Kidney (tissue), 22 donors: ENCODE measurements at places on chromosomes 7 and 10. TPM values are rescaled to one million over a fixed set of nuclear protein-coding genes. Genes with fewer than 3 reads are reported as not detected.

- peak; percentile 82 for DNase-seq
These were observed 49.3 kb downstream of the PPP1R17 start for GRCh38 chr7:31735991-31736982.

- DNase-seq: no peak
These were observed 47.1 kb downstream of the ZNF680 start for GRCh38 chr7:64515781-64516180.

GRCh38 chr7:1130021-1130990, 29.7 kb downstream of the ZFAND2A start:
- no peak for DNase-seq

DNA sequence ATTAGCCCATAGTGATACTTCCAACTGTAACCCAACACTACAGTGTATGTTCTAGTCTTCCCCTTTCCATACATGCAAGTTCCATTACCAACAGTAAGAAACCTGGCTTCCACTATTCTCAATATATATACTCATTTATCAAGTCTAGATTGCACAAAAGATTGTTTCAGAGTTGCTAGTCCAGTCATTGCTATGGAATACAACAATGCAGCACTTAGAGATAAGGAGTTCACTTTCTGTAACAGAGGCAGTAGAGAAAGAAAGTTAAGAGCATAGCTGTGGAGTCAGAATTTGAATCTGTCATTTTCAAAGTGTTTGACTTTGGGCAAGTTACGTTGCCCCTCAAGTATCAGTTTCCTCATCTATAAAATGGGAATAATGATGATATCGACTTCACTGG, 90.1 kb downstream of the RTKN2 start:
- no peak for DNase-seq

DNA sequence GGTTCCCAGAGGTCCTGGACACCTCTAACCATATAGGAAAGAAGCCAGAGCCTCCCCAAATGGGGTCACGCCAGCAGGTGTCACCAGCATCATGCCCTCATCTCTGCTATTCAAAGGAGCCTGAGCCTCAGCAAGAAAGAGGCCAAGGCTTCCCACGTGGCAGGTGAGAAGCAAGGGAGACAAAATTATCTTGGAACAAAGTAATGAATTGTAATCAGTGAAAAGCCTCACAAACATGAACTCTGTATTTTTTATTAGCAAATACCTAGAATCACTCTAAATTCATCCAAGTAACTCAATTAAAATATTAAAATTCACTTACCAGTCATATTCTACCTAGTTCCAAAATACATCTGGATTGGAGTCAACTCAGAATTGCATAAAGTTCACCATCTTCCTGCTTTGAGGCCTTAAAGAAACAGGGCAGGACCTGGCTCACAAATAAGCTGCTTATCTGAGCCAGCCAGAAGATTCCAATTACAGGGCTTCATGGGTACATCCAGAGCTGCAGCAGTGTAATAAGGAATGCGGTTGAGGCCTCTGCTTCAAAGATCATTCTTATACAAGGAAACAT, 68.7 kb downstream of the SGMS1 start:
- no peak for DNase-seq

DNA sequence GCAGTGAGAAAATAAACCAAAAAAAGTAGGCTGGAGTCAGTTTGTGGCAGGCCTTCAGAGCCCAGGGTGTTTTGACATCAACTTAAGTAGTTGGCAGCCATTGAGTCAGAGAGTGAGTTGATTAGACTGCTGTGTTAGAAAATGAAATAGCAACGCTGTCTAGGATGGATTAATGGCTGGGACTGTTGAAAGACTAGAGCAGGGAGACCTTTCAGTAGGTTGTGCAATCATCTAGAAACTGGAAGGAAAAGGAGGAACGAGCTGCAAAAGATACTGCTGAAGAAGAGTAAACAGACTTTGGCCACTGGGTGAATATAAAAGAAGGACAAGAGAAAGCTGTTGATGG, 28.6 kb upstream of the TRIL start:
- DNase-seq: peak; percentile 32

DNA sequence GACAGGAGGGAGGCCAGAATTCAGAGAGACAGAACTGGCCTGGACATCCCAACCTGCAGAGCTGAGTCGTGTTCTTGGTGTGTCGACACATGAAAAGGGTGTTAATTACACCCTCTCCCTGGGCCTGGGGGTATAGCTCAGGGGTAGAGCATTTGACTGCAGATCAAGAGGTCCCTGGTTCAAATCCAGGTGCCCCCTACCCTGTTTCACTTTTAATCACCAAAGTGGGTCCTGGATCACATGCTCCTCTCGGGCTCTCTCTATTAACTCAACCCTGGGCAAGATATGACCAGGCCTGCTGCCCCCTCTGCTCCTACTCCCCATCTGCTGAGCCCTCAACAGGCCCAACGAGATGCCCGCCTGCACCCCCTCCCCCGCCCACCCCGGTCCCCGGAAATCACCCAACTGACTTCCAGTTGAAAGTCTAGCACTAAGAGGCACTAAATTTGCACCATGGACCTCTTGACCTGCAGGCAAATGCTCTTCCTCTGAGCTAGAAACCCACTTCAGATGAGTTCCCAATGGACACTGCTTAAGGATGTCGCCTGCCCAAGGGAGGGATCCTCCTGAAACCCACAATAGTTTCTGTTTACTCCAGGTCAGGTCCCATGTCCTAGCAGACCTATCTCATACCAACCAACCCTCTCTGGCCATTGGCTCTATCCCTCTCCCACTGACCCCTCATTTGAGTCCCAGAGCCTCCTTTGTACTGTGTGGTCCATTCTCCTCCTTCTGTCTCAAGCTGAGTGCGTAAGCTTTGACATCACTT, 137.6 kb downstream of the ZNF467 start:
- no peak for DNase-seq

DNA sequence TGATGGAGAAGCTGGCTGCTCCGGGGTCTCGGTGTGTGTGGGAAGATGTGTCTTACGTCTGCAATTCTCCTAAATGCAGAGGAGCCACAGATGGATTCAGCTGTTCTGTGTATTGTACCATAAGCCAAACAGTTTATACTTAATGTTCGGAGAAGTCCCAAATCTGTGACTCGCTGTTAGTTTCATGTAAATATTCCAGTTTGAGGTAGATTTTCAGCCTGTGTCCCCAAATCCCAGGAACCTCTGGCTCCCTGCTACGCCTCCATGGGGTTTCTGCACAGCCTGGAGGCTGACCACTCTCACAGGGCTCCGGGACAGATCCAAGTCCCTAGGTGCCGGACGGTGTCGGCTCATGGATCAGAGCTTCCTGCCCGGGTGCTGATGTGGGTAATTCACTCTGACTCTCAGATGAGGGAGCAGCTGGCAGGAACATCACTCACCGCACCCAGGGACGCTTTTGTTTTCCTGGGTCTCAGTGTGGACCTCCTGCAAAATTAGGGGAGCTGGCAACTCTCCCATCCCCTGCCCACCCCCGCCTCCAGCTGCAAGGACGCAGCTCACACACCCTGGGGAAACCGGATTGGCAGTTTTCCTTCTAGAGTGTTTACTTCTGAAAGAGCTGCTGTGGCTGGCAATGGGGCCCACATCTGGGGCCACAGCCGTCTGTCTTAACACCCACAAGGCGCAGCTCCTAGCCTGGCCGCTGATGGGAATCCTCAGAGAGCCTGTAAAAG, 421.1 kb upstream of the FOXK1 start:
- peak; percentile 24 for DNase-seq

DNA sequence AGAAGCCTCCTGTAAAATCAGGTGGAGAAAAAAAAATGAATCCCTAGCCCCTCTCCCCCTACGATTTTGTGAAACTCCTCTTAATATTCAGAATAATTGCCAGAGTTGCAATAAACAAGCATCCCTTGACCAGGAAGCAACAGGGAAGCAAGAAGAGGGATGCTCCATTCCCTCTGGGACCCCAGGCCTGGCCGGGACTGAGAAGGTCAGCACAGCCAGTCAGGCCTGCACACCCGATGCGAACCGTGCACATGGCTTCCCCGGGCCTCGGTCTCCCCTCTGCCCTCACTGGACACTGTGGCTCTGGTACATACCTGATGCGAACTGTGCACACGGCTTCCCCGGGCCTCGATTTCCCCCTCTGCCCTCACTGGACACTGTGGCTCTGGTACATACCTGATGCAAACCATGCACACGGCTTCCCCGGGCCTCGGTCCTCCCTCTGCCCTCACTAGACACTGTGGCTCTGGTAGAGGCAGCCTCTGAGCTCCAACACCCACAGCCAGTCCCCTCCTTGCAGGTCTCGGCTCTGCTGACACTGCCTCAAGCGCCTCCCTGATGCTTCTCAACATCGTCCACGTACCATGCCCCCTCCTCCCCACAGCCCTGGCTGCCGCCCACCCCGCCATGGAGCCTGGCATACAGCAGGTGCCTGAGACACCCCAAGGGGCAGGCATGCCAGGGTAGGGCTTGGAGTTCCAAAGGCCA, 138.6 kb downstream of the DIP2C start:
- DNase-seq: no peak

DNA sequence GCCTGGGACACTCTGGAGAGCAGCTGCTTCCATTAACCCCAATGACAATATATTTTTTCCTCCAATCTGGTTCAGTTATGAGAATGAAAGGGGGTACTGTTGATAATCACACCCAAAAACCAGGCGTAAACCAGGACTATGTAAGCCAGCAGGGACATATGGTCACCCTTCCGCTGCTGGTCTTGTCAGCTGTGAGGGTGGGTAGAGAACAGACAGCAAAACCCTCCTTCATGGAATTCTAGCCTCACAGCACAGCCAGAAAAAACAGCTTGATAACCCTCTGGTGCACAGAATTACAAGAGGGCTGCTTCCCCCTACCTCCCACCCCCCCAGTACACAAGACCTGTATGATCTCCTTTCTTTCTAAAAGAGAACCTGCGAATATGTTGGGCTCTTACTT, 368.8 kb upstream of the ZMIZ1 start:
- peak; percentile 1 for DNase-seq

DNA sequence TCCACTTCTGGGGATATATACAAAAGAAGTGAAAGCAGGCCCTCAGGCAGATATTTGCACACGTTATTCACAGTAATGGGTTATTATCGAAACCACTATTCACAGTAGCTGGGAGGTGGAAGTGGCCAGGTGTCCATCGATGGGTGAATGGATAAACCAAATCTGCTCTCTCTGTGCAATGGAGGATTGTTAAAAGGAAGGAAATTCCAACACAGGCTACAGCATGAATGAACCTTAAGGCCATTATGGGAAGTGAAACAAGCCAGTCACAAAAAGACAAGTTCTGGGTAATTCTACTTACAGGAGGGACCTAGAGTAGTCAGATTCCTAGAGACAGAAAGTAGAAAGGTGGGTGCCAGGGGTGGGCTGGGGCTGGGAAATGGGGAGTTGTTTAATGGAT, 48.5 kb upstream of the BHLHA15 start:
- no peak for DNase-seq

DNA sequence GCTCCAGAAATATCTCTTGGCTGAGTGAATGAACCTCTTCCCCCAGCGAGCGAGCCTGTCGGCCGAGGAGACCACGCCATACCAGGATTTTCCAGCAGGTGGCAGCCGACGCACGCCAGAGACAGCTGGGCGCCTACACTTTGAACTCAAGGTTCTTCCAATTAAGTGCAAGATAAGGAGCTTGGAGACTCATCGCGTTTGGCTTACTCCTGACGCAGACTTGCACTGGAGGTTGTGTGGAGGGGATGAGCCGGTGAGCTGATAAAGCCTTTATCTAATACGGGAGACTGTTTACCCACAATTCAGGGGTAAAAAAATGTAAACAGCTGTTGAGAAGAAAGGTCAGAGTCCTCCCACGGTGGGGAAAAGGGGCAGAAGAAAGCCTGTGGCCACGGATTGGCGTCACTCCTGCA, 45.9 kb upstream of the EMX2 start:
- peak; percentile 93 for DNase-seq

GRCh38 chr10:83476211-83476610, 663.1 kb upstream of the GHITM start:
- DNase-seq: no peak

DNA sequence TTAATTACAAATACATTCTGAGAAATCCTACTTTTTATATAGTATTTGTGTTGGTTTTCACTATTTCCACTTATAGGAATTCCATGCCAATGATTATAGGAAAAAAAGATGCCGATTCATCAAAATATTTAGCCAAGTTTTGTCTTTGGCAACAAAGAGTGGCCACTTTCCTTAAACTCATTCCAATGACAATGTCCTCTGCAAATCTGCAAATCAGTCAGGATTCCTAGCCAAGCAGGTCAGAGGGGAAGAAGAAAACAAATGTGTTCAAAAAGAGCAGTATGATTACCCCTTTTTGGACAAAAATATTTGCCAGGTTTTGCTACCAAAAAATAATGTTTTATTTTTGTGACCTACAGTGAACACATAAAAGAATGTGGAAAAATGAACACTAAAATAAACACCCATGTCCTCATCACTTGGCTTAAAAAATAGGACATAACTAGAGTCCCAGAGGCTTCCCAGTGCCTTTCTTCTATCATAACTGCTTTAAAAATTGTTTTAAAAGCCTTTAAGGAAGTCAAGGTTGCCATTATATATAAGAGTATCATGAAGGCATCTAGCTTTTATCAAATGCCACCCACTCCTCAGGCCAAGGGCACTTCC, 125.9 kb downstream of the ADAM12 start:
- no peak for DNase-seq

GRCh38 chr10:120115959-120116358, 223.4 kb downstream of the SEC23IP start:
- peak; percentile 71 for DNase-seq

The TNS3 gene
- 198 TPM for total RNA-seq

The SDK1 gene
- 38.3 TPM for total RNA-seq

The SLC26A5 gene
- 1.2 TPM for total RNA-seq

The CALHM1 gene
- not detected for total RNA-seq

The CPEB3 gene
- 7.4 TPM for total RNA-seq

The BAG3 gene
- total RNA-seq: 42.0 TPM

The SLC12A9 gene
- total RNA-seq: 29.9 TPM

The STOX1 gene
- 1.5 TPM for total RNA-seq
